Astrocyte (in vitro differentiated cells and primary cell): ENCODE measurements at places on chromosomes 3 and 15. TPM values are rescaled to one million over a fixed set of nuclear protein-coding genes. Genes with fewer than 3 reads are reported as not detected.
A peak's percentile ranks its signal among the peaks of the same experiment; 100 is the strongest.

DNA sequence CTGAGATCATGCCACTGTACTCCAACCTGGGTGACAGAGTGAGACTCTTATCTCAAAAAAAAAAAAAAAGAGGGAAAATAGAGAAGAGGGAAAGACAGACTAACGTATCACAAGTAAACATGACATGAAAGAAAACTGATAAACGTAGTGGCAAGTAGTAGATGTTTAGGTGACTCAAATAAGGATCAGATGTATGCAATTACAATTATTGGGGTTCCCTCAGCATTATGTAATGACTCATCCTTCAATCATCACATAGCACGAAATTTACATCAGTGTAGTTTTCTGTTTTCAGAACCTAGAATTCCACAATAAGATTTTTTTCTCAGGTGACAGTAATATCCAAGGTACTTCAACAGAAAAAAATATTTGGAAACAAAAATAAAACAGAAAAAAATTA is 46.6 kb downstream of the DPP8 start:
- H3K27ac ChIP-seq = no peak overlapping the region
- no peaks in the 10 kb centered on the region for H3K4me1 ChIP-seq
- no peak for DNase-seq

CNTN3 gene
- total RNA-seq = 0.50 and 0.91 TPM in 2 replicates

GRCh38 chr3:72601983-72602750 is 246.1 kb downstream of the SHQ1 start:
- H3K4me1 ChIP-seq = peaks cover 5% of the 10 kb centered on the region
- H3K36me3 ChIP-seq = no peaks in the 10 kb centered on the region
- no peak overlapping the region for H3K4me3 ChIP-seq
- no peak overlapping the region for H3K27ac ChIP-seq

DNA sequence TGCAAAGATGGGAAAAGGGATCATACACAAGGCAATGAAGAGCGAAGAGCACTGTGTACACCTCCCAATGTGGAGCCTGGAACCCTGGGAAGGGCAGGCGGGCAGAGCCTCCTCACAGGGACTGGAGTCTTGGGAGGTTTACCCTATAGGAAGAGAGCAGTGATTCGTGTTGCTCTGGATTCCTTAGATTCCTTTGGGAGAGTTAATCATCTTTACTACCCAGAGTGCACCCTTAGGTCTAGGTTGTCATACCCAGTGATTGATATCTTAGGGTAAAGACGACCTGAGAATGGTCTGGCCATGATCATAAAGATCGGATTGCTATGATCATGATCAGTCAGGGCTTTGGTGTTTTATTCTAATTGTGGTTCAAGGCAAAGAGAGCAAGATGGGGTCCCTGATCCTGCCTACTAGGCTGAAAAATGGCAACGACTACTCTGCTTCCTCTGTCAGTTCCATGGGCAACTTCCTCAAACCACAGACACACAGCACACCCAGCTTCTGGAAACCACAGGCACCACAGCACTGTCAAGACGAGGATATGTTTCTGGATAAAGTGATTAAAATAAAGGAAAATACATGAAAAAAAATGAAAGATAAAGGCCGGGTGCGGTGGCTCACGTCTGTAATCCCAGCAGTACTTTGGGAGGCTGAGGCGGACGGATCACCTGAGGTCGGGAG is 20.4 kb upstream of the MAP6D1 start:
- H3K27me3 ChIP-seq = no peaks in the 10 kb centered on the region
- peak overlapping the region; percentile 61 for H3K27ac ChIP-seq
- H3K36me3 ChIP-seq = peaks cover 23% of the 10 kb centered on the region
- no peak overlapping the region for H3K4me3 ChIP-seq
- peak; percentile 20 for DNase-seq

GRCh38 chr3:46386205-46386604 is 15.5 kb downstream of the CCR5 start:
- H3K4me1 ChIP-seq = no peaks in the 10 kb centered on the region
- peaks cover 7% of the 10 kb centered on the region for H3K27me3 ChIP-seq
- no peak overlapping the region for H3K27ac ChIP-seq
- H3K36me3 ChIP-seq = no peaks in the 10 kb centered on the region
- DNase-seq = peak; percentile 39

GRCh38 chr3:21942328-21942727 is 191.3 kb upstream of the ZNF385D start:
- no peaks in the 10 kb centered on the region for H3K27me3 ChIP-seq
- H3K36me3 ChIP-seq = no peaks in the 10 kb centered on the region
- no peaks in the 10 kb centered on the region for H3K4me1 ChIP-seq
- peak overlapping the region; percentile 36 for H3K27ac ChIP-seq

DNA sequence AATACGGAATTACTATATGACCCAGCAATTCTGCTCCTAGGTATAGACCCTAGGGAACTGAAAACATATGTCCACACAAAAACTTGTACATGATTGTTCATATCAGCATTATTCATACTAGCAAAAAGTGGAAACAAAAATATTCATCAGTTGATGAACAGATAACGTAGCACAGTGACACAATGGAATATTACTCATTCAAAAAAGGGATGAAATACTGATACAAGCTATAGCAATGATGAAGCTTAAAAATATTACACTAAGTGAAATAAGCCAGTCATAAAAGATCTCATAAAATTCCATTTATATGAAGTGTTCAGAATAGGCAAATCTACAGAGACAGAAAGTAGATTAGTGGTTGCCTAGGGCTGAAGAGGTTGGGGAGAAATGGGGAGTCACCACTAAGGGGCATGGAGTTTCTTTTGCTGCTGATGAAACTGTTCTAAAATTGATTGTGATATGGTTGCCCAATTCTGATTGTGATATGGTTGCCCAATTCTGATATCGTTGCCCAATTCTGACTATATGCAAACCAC is 10.5 kb downstream of the C15orf61 start:
- peak; percentile 60 for DNase-seq
- no peak overlapping the region for H3K4me3 ChIP-seq
- no peak overlapping the region for H3K27ac ChIP-seq

DNA sequence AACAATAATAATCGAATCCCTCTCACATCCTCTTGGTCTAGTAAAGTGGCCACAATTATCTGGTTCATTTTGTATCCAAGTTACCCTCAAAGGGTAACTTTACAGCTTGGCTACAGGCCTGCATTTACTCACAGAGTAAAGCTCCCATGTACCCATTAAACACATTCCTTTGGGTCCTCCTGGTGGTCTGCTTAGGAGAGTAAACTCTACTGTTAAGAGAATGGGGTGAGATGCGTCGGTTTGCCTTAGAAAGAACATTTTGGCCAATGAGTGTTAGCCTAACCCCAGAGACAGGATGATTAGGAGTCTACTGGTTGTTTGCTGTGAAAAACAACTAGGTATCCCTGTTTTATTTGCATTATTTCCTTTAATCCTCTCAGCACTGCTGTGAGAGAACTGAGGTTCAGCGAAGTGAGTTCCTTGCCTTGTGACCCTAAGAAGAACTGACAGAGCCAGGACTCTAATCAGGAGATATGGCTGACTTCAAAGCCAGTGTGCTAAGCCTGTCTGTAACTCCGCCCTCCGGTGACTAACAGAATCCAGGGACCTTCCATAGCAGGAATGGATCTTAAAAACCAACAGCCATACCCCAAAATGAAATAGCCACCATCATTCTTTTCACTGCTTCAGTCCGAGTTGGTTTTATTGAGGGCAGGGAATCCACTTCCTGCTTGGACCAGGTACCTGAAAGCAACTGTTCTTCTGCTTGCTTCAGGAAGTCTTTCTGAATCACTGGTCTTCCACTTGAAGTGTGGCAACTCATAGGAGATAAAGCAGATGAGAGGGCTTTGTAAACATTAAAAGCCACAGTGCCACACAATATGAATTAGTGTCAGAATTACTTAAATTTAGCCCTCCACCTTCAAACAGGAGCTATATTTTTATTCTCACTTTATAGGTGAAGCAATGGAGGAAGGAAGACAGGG is 317.3 kb upstream of the WNT5A start:
- no peaks in the 10 kb centered on the region for H3K36me3 ChIP-seq
- no peak overlapping the region for H3K4me3 ChIP-seq
- no peaks in the 10 kb centered on the region for H3K27me3 ChIP-seq
- DNase-seq = no peak
- H3K4me1 ChIP-seq = no peaks in the 10 kb centered on the region

DNA sequence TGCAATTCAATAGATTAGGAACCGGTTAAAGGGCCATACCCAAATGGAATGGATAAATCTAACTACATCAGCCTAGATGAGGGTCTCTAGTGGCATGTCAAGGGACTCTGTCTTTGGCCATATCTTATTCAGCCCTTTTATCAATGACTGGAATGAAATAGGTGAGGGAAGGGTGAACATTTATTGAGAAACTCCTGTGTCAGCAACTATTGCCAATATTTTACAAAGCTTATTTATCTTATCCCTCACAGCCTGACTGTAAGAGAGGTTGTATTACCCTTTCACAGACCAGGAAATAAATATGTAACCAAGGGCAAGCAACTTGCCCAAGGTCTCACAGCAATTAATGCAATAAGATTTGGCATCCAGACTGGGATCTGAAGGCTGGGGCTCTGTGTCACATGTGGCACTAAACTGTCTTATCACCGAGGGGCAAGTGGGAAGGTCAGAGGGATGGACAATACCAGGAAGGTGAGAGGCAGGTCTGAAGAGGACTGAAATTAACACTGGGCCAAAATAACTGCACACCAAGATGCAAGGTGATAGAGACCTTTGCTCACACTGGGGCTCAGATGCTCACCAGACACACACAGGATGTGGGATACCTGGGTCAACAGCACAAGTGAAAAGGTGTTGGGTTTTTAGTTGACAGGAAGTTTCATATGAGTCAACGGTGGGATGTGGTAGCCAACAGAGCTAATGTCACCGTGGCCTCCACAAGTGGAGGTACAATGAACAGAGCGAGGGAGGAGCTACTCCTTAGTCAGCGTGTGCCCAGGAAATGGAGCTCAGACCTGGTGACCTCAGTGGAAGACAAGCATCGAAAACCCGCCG is 261.3 kb downstream of the RPLP1 start:
- H3K4me3 ChIP-seq = no peak overlapping the region
- no peak overlapping the region for H3K27ac ChIP-seq
- H3K36me3 ChIP-seq = no peaks in the 10 kb centered on the region
- H3K27me3 ChIP-seq = peaks cover 10% of the 10 kb centered on the region
- H3K4me1 ChIP-seq = no peaks in the 10 kb centered on the region

DNA sequence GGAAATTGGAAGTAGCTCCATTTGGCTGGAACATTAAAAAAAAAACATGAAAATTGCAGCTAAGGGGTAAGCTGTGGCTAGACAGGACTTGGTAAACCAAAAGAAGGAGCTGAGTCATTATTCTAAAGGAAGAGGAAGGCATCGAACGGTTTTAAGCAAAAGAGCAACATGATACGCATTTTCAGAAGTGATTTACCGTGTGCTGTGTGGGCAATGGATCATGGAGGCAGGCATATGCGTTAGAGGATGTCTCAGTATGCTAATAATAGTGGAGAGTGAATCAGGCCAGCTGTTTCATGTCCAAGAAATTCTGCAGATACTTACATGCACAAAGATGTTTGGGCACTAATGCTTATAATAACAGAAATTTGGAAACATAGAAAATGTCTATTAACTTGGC is 409.1 kb upstream of the ATP11B start:
- no peak overlapping the region for H3K27ac ChIP-seq
- peak; percentile 67 for DNase-seq
- no peaks in the 10 kb centered on the region for H3K27me3 ChIP-seq
- no peaks in the 10 kb centered on the region for H3K36me3 ChIP-seq
- no peak overlapping the region for H3K4me3 ChIP-seq
- peaks cover 7% of the 10 kb centered on the region for H3K4me1 ChIP-seq

DNA sequence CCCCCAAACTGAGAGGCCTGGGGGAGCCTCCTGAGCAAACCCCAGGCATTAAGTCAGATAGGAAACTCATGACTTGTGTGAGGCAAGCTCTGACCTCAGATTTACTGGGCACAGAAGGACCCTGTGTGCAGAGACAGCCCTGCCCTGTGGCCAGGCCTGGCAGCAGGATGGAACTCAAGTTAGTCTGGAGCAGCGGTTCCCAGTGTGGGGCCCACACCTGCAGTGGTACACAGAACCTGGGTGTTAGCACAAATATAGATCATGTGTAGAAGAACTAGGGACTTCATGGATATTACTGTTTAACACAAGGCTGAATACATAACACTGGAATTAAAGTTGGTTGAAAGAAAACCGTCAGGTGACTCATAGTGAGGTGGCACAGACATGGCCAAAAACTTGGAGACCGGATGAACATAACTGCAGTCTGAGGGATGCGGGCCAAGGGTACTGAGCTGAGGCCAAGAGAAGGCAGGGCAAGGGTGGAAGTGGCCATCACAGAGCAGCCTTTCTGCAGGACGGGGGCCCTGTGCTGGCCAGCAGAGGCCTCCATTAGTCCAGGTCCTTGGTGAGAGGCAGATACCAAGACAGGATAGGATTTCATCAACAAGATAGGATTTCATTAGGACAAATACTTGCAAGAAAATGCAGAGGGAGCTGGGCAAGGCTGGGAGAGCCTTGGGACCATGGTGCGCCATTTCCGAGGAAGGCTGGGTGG is 40.9 kb downstream of the IRAK2 start:
- H3K4me1 ChIP-seq = peaks cover 29% of the 10 kb centered on the region
- H3K27me3 ChIP-seq = no peaks in the 10 kb centered on the region
- peak overlapping the region; percentile 95 for H3K27ac ChIP-seq
- DNase-seq = peak; percentile 93
- H3K4me3 ChIP-seq = no peak overlapping the region

- DNase-seq = no peak
- peaks cover 19% of the 10 kb centered on the region for H3K4me1 ChIP-seq
- no peak overlapping the region for H3K27ac ChIP-seq
- no peaks in the 10 kb centered on the region for H3K27me3 ChIP-seq
Observed at GRCh38 chr3:187983484-187984124, 170.4 kb upstream of the LPP start.

DAG1 gene
- 64.3 and 84.3 TPM in 2 replicates for total RNA-seq

DPP8 gene
- 25.7 and 29.5 TPM in 2 replicates for total RNA-seq

GRCh38 chr15:89378296-89379151 is 43.9 kb upstream of the POLG start:
- peaks cover 95% of the 10 kb centered on the region for H3K27me3 ChIP-seq
- H3K4me1 ChIP-seq = no peaks in the 10 kb centered on the region
- H3K4me3 ChIP-seq = no peak overlapping the region
- no peak overlapping the region for H3K27ac ChIP-seq
- no peaks in the 10 kb centered on the region for H3K36me3 ChIP-seq

- peak; percentile 93 for DNase-seq
- no peaks in the 10 kb centered on the region for H3K36me3 ChIP-seq
- no peaks in the 10 kb centered on the region for H3K27me3 ChIP-seq
- peak overlapping the region; percentile 39 for H3K27ac ChIP-seq
- peaks cover 30% of the 10 kb centered on the region for H3K4me1 ChIP-seq
Observed at GRCh38 chr3:16183601-16184270, 9.3 kb downstream of the GALNT15 start.

SI gene
- not detected in 2 replicates for total RNA-seq

DNA sequence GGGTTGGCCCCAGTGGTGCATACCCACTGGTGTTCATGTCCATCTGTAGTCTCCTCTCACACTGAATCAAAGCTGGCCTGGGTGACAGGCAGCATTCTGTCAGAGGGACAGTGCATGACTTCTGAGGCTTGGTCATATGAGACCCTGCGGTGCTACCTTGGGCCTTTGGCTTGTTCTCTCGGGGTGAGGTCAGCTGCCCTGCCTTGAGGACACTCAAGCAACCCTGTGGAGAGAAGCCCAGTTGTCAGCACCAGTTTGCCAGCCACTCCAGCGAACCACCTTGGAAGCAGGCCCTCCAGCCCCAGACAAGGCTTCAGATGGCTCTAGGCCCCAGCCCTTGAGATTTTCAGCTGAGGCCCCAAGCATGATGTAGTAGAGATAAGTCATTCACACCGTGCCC is 16.9 kb upstream of the RAB7A start:
- no peak overlapping the region for H3K4me3 ChIP-seq
- no peaks in the 10 kb centered on the region for H3K36me3 ChIP-seq
- H3K4me1 ChIP-seq = no peaks in the 10 kb centered on the region
- DNase-seq = no peak
- H3K27ac ChIP-seq = no peak overlapping the region
- H3K27me3 ChIP-seq = no peaks in the 10 kb centered on the region

GRCh38 chr3:107684431-107684925 is 161.7 kb downstream of the BBX start:
- H3K36me3 ChIP-seq = no peaks in the 10 kb centered on the region
- no peak overlapping the region for H3K4me3 ChIP-seq
- peak; percentile 61 for DNase-seq
- no peak overlapping the region for H3K27ac ChIP-seq
